Glutamatergic neuron (in vitro differentiated cells): ENCODE measurements at places on chromosomes 6 and 20. TPM values are rescaled to one million over a fixed set of nuclear protein-coding genes. Genes with fewer than 3 reads are reported as not detected.

TNNC2 gene
- 0.64 TPM for total RNA-seq

NHLRC1 gene
- total RNA-seq, result 0.17 TPM

PTCRA gene
- total RNA-seq, result not detected

HEY2 gene
- total RNA-seq, result 2.1 TPM

DNA sequence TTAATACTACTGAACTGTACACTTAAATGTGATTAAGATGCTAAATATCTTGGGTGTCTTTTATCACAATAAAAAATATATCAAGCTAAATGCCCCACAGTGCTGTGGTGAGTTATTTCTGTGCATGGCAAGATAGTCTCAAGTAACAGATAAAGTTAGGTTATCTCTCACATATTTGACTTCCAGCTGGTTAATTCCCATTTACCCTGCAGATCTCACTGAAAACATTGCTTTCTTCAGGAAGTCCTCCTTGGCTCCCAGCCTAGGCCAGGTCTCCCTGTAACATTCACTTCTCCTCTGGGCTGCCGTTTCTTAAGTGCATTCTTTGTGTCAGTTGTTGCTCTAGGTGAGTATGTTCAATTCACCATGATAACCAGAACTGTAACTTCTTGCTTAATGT is 59.1 kb downstream of the SLC22A1 start:
- no peak for DNase-seq
- H3K27ac ChIP-seq, result no peak overlapping the region
- H3K27me3 ChIP-seq, result peaks cover 2% of the 10 kb centered on the region
- no peak overlapping the region for H3K4me3 ChIP-seq

- H3K4me1 ChIP-seq, result peaks cover 6% of the 10 kb centered on the region
- H3K4me3 ChIP-seq, result no peak overlapping the region
- no peak for DNase-seq
- no peaks in the 10 kb centered on the region for H3K36me3 ChIP-seq
- H3K27me3 ChIP-seq, result no peaks in the 10 kb centered on the region
Measured at GRCh38 chr20:54468082-54468481, 7.3 kb upstream of the DOK5 start.

DNA sequence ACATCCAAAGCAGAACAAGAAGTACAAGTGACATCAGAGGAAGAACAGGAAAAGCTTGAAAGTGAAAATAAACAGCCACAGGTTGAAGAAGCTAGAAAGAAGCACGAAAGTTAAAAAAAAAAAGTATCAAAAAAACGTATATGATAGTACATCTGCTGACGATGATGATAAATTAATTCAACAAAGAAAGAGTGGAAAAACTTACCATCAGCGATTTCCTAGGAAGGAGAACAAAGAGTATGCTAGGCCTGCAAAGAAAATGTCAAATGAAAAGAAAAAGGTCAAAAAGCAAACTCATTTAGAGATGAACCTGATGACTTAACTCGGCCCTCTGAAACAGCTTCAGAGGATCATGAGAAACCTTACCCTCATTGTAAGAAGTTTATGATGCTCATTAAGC is 3.7 kb downstream of the SAYSD1 start:
- no peak overlapping the region for H3K4me3 ChIP-seq
- H3K4me1 ChIP-seq, result no peaks in the 10 kb centered on the region
- H3K27me3 ChIP-seq, result no peaks in the 10 kb centered on the region
- no peak for DNase-seq
- no peak overlapping the region for H3K27ac ChIP-seq

DNA sequence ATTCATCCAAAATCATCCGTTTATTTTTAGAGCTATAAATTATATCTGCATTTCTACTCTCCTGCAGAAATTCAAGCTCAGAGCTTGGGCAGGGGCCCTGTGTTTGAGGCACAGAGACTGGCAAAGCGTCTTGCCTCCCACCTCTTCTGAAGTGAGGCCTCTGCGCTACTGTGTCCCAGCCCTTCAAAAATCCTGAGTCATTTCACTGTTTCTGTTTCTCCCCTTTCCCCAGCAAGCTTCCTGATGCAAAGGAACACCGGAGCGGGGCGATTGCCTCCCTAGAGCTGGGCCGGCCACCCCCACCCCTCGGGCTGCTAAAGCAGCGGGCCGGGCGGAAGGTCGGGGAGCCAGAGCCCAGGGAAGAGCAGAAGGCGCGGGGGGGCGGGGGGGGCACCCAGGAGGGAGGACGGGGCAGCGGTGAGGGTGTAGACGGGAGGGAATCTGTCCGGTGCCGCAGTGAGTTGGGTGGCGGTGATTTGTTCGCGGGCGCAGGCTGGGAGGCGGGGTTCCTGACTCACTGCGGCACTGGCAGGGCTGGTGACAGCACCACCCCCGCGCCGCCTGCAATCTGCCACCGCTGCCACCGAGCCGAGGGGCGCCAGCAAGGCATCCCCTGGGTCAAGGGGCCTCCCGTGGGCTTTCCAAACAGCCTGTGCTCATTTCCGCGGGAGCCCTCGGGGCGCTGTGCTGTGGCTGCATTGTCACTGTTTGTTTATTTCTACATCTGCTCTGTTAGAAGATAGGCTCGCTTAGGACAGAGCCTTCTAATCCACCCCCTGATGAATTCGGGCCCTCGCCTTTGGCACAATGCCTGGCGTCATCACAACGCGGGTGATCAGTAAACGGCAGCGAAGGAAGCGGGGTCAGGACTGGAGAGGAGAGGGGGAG is 46.5 kb upstream of the SNAP25 start:
- DNase-seq, result peak; percentile 41
- no peaks in the 10 kb centered on the region for H3K36me3 ChIP-seq
- H3K27ac ChIP-seq, result no peak overlapping the region
- peaks cover 10% of the 10 kb centered on the region for H3K4me1 ChIP-seq
- peaks cover 3% of the 10 kb centered on the region for H3K27me3 ChIP-seq

DNA sequence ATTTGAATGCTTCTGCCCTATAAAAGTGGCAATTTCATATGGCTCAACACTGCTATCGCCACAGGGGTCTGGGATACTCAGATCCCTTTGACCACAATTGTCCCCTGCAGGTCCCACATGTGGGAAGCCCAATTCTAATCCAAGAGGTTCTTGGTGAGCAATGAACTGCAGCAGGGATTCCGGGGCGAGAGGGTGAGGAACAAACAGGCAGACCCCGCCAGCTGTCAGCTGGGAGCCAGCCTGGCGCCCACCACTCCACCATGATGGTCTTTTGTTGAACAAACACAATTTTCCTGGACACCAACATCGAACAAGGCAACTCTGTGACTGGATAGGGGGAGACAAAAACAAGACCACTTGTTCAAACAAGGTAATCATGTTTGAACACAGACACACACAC is 80.5 kb downstream of the TMEM242 start:
- H3K27ac ChIP-seq, result no peak overlapping the region
- no peak for DNase-seq
- peaks cover 13% of the 10 kb centered on the region for H3K27me3 ChIP-seq
- H3K4me3 ChIP-seq, result no peak overlapping the region
